ENCODE measurements at places on chromosomes 11 and 22. TPM values are rescaled to one million over a fixed set of nuclear protein-coding genes. Genes with fewer than 3 reads are reported as not detected.

DNA sequence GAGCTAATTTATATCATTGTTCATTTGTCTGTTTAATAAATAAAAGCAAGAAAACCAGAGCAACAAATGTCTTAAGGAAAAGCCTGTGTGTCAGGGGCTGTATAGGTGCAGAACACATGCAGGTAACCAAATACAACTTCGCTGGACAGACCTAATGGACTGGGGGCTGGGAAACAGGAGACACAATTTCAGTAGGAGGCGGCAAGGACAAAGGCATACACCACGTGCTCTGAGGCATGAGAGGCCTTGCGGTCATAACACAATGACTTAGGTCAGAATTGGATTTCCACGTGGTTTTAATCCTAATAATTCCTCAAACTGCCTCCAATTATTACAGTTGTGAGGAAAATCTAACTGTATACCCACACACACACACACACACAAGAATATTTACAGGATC is 8.7 kb upstream of the GLB1L3 start:
- no peak for DNase-seq
- no peak overlapping the region for H3K27ac ChIP-seq
- peaks cover 12% of the 10 kb centered on the region for H3K36me3 ChIP-seq
- peaks cover 27% of the 10 kb centered on the region for H3K27me3 ChIP-seq

DNA sequence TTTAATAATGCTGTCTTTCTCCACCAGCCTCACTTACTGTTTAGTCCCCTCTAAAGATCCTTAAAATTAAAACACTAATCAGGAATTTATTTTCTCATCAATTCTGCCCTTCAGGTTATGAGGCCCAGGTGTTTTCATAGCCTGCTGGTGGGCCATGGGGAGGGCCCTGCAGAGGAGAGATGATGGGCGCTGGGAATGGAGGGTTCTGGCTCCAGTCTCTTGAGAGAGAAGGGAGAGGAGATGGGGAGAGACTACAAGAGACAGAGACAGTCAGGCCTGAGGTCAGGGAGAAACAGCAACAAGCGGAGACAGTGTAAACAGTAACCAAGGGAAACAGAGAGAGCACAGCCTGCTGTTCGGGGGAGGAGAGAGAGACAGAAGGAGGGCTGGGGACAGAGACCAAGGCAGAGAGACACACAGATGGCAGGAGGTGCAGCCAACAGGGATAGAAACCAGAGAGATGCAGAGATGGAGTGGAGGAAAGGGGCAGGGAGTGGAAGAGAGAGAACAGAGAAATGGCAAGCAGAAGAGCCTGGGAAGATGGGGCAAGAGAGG is 187.3 kb upstream of the SYT13 start:
- H3K4me1 ChIP-seq, result no peaks in the 10 kb centered on the region
- peaks cover 5% of the 10 kb centered on the region for H3K27me3 ChIP-seq
- no peak overlapping the region for H3K27ac ChIP-seq
- H3K36me3 ChIP-seq, result no peaks in the 10 kb centered on the region

TBX1 gene
- not detected for total RNA-seq

DNA sequence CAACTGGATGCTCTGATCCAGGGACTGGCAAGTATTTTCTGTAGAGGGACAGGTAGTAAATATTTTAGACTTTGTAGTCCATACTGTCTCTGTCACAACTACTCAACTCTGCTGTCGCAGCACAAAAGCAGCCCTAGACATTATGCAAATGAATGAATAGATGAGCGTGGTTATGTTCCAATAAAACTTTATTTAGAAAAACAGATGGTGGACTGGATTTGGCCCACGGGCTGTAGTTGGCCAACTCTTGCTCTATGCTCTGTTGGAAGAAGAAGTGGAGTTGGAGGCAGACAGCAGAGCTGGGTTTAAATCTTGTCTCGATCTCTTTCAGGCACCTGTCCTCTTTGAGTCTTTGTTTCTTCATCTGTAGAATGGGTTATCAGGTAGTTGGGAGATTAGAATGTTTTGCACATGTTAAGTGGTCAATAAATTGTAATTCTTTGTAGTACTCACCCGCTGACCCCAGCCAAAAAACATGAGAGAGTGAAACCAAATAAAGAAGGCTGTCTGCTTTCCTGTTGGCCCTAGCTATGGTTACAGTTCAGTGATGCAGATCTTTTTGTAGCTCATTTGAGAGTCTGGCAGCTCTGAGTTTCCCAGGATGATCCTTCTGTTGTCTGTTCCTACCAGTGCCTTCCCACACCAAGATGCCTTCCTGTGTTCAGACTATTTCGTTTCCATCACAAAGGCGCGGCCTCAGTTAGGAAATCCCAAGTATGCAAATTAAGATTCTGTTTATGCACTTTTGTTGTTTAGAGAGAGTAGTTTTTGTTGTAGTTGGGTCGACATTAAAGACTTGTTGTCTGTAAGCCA is 198.1 kb upstream of the SEZ6L start:
- no peak for DNase-seq
- H3K27me3 ChIP-seq, result peaks cover 5% of the 10 kb centered on the region
- H3K36me3 ChIP-seq, result no peaks in the 10 kb centered on the region
- H3K27ac ChIP-seq, result no peak overlapping the region
- peaks cover 5% of the 10 kb centered on the region for H3K4me1 ChIP-seq
- H3K4me3 ChIP-seq, result no peak overlapping the region

- no peak for DNase-seq
- peaks cover 71% of the 10 kb centered on the region for H3K36me3 ChIP-seq
- H3K4me1 ChIP-seq, result no peaks in the 10 kb centered on the region
- H3K27ac ChIP-seq, result no peak overlapping the region
Observed at GRCh38 chr22:17140022-17140421, 18.9 kb upstream of the TMEM121B start.

OR2AT4 gene
- total RNA-seq, result not detected

GRCh38 chr22:37017356-37017755 is 1.9 kb downstream of the TST start:
- H3K4me3 ChIP-seq, result peak overlapping the region; percentile 46
- no peak for DNase-seq
- peaks cover 18% of the 10 kb centered on the region for H3K4me1 ChIP-seq
- no peaks in the 10 kb centered on the region for H3K27me3 ChIP-seq
- H3K36me3 ChIP-seq, result no peaks in the 10 kb centered on the region
- H3K27ac ChIP-seq, result no peak overlapping the region

GRCh38 chr11:61830237-61831105 is 2.4 kb downstream of the FADS2 start:
- no peaks in the 10 kb centered on the region for H3K36me3 ChIP-seq
- no peak overlapping the region for H3K4me3 ChIP-seq
- no peak overlapping the region for H3K27ac ChIP-seq

DNA sequence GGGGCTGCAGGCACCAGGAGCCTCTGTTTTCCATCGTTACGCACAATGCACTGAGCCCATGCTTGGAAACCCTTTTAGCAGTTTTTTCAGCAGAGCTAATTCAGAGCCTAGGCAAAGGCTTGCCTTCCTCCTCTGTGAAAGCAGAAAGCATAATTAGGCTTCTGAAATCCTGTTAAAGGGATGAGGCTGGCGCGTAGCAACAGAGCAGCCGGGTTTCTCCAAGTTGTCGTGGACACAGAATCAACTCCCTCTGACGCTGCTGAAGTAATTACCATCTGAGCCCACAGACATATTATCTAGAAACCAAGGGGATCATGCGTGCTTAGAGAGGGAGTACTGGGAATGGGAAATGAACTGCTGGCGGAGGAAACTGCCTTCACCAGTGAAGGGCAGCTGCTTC is 85.4 kb downstream of the MYO18B start:
- no peaks in the 10 kb centered on the region for H3K36me3 ChIP-seq
- DNase-seq, result no peak
- no peak overlapping the region for H3K27ac ChIP-seq
- no peak overlapping the region for H3K4me3 ChIP-seq
- no peaks in the 10 kb centered on the region for H3K4me1 ChIP-seq

Data from activated B cell treated with CpG ODN at 0.5 μM for 24 hours (primary cell).